ENCODE measurements at places on chromosomes 7 and 10.

GRCh38 chr7:25180592-25180923 lies 47.7 kb downstream of the NPVF start:
- no peak for DNase-seq

GRCh38 chr7:27053153-27053552 lies 42.6 kb downstream of the HOXA1 start:
- no peak for DNase-seq

GRCh38 chr7:126790763-126791162 lies 462.0 kb downstream of the GRM8 start:
- no peak for DNase-seq

- DNase-seq, result no peak
Observed at GRCh38 chr10:116138897-116139296, 134.1 kb downstream of the GFRA1 start.

DNA sequence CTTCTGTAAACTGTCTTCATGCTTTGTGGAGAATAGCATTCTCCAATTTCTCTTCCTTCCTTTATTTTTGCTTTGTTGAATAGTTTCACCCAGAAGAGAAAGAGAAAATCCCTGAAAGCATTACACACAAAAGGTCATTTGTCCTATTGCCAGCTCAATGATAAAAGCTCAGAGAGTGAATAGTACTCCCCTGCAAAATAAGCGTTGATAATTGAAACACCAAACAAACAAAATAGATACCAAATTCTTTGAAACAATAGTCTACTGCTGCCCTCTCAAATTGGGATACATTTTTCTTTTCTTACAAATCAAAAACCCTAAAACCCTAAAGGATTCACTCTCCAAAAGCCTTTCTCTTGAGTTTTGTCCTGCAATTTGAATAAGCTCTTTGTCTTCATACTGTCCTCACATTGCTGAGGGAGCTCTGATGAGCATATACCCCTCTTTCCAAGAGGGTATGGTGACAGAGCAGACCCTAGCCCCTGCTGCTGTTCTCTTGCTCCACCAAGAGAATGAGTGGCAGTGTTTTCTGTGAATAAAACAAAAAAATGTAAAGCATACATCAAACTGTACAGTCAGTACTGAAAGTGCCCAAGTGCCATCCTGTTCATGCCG lies 134.4 kb downstream of the CSTF2T start:
- no peak for DNase-seq

- no peak for DNase-seq
Observed at GRCh38 chr10:96252730-96253129, 18.6 kb downstream of the BLNK start.

DNA sequence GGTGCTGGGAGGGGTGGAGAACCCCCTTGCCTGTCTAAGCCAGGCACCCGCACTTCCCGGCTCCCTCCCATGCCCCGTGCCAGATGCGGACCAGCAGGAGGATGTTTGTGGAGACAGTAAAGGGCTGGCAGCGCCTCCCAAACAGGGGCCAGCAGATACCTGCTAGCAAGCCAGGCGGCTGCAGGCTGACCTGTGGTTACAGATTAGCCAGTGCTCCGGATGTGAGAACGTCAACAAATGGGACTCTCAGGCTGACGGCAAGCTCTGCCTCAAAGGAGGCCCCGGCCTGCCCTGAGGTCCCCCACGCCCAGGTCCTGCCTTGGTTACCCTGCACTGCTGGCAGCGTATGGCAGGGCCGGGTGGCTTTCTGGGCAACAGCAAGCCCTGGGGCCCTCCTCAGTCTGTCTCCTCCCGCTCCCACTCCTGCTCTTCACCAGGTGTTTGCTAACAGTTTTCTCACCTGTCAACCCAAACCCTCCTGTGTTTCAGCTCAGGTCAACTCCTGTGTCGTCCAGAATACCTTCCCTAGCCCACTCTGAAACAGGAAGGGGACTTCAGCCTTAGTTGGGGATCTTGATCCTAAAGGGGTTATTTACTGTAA lies 85.4 kb downstream of the NEURL1 start:
- no peak for DNase-seq

DNA sequence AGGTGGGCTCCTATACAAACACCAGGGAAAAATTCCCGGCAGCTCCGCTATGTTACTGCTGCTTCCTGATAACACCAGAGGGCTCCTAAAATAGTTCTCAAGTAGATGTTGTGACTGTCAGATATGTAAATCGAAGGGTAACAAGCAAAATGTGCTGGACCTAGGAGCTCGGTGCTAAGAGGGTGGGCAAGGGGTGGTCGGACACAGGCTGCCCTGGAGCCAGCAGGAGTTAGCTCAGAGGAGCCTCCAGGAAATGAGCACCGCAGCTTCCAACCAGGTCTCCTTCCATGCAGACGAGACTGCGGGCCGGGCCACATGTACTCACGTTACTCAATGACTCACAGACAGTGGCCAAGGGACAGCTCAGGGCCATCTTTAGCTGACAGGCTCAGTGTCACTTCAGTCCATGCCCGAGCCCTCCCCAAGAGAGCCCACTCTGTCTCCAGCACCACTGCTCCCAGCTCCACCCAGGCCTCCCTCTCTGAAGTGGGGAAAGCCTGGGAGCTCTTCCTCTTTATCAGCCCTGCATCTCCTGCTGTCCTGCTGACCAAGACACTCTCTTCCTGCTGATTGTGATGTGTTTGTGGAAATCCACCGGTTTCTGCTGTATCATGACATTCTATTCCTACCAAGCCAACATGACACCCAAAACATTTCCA lies 37.2 kb upstream of the TMEM273 start:
- DNase-seq, result no peak

All from GM04504 (cell line).